ENCODE measurements at places on chromosomes 12 and 14.

DNA sequence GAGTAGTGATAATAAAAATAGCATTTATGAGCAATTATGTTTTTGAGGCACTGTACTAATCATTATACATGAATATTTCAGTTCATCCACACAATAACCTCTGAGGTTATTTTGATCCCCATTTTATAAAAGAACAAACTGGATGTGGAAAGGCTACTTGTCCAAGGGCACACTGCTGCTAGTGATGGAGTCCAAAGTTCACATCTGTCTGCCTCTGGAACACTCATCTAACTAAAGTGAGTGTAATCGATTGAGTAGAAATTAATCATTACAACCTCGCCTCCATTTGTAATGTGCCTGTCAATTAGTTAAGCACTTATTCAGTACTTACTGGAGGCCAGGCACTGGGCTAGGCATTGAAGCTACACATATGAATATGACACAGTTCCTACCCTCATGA lies 55.4 kb downstream of the TMEM260 start:
- DNase-seq = no peak

DNA sequence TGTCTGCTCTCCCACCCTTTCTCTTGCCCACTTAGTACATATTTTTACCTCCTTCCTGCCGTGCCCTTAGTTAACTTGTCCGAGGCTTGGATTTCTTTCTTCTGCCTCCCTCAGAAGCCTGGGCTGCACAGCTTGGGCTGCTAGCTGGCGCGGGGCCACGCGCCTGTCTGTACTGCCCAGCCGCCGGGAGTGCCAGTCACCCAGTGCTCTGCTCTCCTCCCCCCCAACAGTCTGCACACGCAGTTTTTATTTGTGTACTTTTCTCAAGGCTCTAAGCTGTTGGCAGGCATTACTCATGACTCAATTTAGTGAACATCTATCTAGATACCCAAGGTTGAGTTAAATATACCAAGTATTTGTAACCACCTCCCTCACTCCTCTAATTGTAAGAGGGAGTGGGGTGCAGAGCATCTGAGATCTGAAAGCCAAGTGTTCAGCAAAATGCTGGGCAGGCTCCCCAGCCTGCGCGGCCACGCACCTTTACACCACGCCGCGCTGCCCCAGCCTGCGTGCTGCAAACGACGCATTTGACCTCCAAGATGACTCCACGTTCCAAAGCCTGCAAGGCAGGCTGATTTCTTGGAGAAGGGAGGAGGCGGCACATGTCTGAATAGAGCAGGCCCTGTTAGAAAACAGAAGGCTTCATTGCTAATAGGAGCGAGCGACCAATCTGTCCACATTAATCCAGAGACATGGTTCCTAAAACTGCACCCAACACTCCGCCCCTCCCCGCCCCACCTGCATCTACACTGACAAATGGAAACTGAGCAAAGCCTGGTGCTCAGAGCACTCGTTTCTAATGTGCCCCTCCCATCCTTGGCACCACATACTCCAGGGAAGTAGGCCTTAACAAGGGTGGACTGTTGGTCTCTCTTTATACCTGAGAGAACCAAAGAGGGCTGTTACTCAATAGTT lies 18.2 kb upstream of the CACNA2D4 start:
- peak; percentile 59 for DNase-seq

DNA sequence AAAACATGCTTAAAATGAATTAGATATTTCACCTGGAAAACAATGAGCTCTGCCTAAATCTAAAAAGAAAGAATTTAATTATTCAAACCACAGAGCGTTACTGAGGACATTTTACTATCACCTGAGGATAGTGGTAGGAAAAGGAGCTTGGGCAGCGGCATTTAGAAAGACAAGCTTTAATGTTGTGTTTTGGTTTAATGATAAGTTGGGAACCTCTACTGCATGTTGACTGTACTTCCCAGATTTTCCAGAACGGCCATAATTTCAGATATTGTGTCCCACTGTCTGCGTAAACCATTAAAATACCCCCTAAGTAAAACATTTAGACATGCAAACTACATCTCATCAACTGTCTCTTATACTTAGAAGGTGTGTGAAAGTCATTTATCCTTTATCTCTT lies 55.4 kb downstream of the CPM start:
- no peak for DNase-seq

GRCh38 chr12:132130690-132131089 lies 13.4 kb downstream of the DDX51 start:
- DNase-seq = no peak

DNA sequence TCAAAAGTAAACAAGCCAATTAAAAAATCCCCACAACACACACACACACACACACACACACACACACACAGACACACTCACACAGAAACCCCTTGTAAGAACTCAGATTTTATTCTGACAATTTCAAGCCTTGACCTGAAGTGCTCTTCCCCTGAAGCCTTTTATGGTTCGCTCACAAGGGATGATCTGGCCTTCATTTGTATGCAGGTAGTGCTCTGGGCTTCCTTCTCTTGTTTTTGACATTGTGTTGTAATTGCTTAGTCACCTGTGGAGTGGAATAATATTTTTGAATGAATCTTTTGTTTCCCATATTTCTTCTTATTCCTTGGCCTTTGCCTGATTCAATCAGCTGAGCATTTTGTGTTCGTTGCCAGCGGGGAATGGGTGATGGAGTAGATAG lies 83.3 kb upstream of the CSRP2 start:
- no peak for DNase-seq

DNA sequence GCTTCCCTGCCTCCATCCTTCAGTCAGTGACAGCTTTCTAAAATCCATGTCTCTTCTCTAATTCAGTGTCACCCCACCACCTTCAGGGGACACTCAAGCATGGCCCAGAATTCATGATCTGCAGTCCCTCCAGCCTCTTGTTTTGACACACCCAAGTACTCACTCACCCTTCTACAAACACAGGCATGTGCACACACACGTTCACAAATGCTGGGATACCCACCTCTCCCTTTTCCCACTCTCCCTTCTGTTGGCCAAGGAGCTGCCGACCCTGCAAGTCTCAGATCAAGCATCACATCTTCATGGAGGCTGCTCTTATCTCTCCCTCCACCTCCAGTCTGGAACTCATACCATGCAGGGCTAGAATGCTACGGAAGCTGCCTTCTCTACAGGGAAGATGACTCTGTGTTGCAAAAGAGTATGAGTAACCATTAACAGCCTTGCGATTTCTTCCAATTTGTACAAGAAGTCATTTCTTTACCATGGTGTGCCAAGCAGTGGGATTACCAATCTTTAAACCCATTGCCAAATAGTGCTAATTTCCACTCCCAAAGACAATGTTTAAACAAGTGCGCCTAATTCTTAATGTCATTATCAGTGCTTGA lies 196.1 kb downstream of the BCL11B start:
- DNase-seq = peak; percentile 5

GRCh38 chr14:55893705-55894104 lies 224.5 kb upstream of the PELI2 start:
- no peak for DNase-seq

GRCh38 chr14:50808053-50808452 lies 22.9 kb downstream of the NIN start:
- DNase-seq = no peak

GRCh38 chr14:20612403-20612802 lies 21.2 kb upstream of the RNASE12 start:
- DNase-seq = no peak

DNA sequence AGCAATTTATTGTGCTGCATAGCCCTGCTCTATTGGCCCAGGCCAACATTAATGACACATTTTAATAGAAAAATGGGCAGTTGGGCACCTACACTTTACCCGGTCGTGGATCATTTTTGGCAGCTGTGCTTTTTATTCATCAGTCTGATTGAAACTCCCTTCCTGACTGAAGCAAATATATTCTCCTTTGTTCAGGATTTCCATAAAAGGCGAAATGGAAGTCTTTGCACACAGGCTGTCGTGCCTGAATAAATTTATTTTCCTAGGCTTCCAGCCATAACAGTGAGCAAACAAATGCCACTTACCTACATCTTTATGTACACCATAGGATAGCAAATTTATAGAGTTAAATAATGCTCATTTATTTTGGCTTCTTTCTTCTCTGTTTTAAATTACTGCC lies 480.7 kb upstream of the DCN start:
- DNase-seq = no peak

DNA sequence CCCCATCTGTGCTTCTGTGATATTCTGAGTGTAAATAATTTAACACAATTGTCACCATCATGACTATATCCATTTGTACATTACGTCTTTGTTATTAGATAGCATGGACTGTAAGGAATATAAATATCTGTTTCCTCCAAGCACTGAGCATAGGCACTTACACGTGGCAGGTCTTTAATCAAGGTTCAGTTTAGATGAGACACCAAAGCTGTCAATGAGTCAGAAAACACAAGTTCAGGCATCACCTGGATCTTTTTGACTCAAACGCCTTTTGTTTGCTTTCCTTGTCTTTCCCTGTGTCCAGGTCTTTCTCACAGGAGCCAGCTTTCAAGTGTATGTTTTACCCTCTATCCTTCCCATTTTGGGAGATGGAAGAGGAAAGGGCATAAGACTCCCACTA lies 163.2 kb upstream of the CCDC198 start:
- no peak for DNase-seq

GRCh38 chr12:124668602-124669001 lies 101.2 kb upstream of the NCOR2 start:
- peak; percentile 40 for DNase-seq

- peak; percentile 69 for DNase-seq
Observed at GRCh38 chr14:24353559-24354481, 14.0 kb upstream of the RIPK3 start.

GRCh38 chr12:113439606-113440030 lies 17.4 kb downstream of the SDSL start:
- peak; percentile 21 for DNase-seq

- no peak for DNase-seq
Observed at GRCh38 chr14:73997944-73998447, 21.1 kb downstream of the ENTPD5 start.

GRCh38 chr12:72323881-72324280 lies 51.7 kb downstream of the TRHDE start:
- peak; percentile 47 for DNase-seq

- no peak for DNase-seq
Observed at GRCh38 chr14:42877716-42878115, 1271.0 kb downstream of the LRFN5 start.

- DNase-seq = no peak
Observed at GRCh38 chr14:103546652-103547454, 15.6 kb downstream of the BAG5 start.

- peak; percentile 26 for DNase-seq
Observed at GRCh38 chr14:23362200-23362599, 2.8 kb downstream of the EFS start.

DNA sequence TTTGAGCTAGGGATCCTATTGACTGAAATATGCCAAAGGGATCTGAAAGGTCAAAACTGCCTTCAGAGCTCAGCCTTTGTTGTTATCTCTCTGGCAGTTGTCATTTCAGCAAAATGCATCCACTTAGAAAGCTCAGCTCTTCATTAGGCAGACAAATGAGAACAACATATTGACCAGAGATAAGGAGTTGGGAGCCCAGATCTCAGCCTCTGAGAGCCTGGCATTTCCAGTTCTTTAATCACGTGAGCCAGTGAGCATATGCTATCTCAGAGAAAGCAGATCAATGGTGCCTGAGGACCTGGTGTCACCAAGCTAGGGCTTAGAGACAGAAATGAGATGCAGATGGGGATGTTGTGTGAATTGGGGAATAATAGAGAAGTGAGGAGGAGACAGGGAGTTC lies 101.1 kb downstream of the DAD1 start:
- DNase-seq = no peak

GRCh38 chr14:78029601-78030372 lies 140.4 kb upstream of the NRXN3 start:
- no peak for DNase-seq

DNA sequence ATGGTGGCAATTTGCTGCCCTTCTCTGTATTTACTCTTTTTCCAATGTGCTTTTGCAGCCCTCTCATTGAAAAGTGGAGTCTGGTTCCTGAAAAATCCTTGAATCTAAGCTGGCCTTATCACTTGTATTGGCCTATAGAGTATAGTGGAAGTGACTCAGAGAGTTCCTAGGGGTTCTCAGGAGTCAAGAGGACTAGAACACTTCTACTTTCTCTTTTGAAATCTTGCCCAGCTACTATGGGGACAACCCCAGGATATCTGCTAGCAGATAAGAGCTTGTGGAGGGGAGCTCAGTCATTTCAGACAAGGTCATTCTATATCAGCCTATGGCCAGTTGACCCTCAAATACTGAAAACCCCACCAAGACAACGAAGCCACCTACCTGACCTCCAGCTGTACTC lies 26.7 kb upstream of the WSCD2 start:
- DNase-seq = no peak

GRCh38 chr12:113299619-113300237 lies 35.2 kb downstream of the SLC8B1 start:
- DNase-seq = peak; percentile 84

DNA sequence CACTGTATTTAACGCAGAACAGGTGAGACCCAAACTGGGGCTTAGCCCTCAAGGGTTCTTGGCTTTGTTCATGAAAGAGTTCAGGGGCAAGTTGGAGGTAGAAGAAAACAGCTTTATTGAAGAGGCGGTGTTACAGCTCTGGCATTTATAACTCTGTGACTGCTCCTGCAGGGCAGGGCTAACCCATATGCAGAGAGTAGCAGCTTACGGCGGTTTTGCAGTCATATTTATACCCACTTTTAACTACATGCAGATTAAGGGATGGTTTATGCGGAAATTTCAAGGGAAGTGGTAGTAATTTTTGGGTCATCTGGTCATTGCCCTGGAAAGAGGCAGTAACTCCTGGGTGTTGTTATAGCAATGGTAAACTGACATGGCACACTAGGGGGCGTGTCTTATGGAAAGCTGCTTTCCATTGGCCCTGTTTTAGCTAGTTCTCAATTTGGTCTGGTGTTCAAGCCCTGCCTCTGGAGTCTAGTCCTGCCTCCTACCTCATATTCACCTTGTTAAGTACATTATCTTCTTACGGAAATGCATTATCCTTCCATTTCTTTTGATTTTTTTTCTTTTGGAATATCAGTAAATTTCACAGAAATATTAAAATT lies 1.8 kb upstream of the IAPP start:
- DNase-seq = no peak

DNA sequence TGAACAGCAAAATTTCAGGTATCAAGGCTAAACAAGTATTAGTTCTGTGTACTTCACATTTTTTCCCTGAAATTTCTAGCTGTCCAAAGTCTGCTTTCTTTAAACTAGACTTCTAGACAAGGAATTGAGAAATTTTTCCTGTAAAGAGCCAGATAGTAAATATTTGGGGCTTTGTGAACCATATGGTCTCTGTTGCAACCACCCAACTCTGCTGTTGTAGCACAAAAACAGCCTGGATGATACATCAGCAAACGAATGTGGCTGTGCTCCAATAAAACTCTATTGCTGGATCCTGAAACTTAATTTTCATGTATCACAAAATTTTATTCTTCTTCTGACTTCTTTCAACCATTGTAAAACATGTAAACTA lies 96.0 kb upstream of the SLC38A4 start:
- DNase-seq = peak; percentile 94
